ENCODE measurements at places on chromosomes 2 and 18. TPM values are rescaled to one million over a fixed set of nuclear protein-coding genes. Genes with fewer than 3 reads are reported as not detected.

COL5A2 gene
- 72.7 TPM for total RNA-seq

NYAP2 gene
- total RNA-seq: not detected

GCA gene
- total RNA-seq: 6.9 TPM

KCNG2 gene
- total RNA-seq: 0.07 TPM

TRABD2A gene
- 12.8 TPM for total RNA-seq

GPR45 gene
- total RNA-seq: not detected

RASGRP3 gene
- 1.1 TPM for total RNA-seq

REG3A gene
- not detected for total RNA-seq
